ENCODE measurements at places on chromosomes 4 and X. TPM values are rescaled to one million over a fixed set of nuclear protein-coding genes. Genes with fewer than 3 reads are reported as not detected.

- no peak overlapping the region for H3K27ac ChIP-seq
- H3K27me3 ChIP-seq: no peaks in the 10 kb centered on the region
- H3K4me3 ChIP-seq: no peak overlapping the region
- DNase-seq: no peak
Observed at GRCh38 chr4:145213245-145213644, 32.9 kb upstream of the OTUD4 start.

DNA sequence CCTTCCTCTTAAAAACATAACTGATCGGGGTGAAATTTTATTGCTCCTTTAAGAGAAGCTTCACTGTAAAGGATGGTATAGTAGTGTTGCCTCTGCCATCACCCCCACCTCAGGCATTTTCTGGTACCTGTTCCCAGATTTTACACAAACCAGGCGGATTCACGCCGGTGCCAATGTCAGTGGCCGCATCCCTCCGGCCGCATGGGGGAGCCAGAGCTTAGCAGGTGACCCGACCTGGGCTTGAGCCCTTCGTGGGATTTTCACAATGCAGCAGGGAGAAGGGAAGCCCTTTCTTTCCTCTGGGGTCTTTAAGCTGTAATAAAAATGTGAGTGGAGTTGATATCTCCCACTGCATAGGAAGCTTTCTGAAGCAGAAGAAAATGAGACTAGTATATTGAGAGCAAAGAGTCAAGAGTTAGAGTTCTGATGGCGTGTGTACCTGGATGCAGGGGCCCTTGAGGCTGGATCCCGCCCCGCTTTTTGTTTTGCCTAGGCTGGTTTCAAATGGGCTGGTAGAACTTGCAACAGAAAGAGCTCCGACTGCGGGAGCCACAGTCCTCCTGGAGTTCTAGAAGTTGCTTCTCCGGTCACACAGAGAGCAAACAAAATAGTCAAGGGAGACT, 59.4 kb downstream of the POLR2B start:
- H3K4me1 ChIP-seq: peaks cover 17% of the 10 kb centered on the region
- no peak overlapping the region for H3K4me3 ChIP-seq
- H3K27me3 ChIP-seq: no peaks in the 10 kb centered on the region
- no peaks in the 10 kb centered on the region for H3K36me3 ChIP-seq
- H3K27ac ChIP-seq: no peak overlapping the region
- DNase-seq: no peak

DNA sequence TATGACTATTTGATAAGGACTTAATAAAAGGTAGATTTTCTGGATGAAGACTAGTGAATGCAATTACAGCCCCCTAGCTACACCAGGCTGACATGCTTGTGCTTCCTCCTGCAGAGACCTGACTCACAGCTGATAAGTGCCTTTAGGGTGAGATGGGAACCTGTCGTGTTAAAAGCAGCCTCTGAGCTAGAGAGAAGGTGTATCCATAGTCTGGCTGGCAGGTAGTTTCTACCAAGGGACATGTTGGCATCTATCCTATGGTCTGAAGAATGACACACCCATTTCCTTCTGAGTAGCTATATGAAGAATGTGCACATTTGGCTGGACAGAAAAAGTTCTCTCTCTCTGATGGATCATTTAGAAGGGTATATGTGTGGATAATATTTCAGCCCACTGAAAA, 64.1 kb downstream of the PARM1 start:
- no peaks in the 10 kb centered on the region for H3K36me3 ChIP-seq
- H3K27ac ChIP-seq: no peak overlapping the region
- peaks cover 7% of the 10 kb centered on the region for H3K4me1 ChIP-seq
- H3K27me3 ChIP-seq: no peaks in the 10 kb centered on the region

DNA sequence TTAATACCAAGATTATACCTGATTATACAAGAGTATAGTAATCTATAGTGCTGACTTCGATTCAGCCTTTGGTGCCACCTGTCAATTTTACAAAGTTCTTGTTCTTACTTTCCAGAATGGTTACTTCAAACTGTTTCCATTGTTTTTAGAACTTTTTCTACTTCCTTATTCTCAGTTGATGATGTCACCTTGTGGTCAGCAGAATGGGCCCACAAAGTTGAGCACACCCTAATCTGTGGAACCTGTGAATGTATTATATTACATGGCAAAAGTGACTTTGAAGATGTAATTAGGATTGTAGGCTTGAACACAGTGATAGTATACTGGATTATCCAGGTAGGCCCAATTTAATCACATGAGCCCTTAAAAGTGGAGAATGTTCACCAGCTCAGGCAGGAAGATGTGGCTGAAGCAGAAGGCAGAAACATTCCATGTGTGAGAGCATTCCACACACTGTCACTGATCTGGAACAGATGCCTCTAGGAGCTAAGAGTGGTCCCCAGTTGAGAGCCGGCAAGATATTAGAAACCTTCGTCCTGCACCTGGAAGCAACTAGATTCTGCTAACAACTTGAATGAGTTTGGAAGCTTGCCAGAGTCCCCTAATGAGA, 6.3 kb upstream of the SGMS2 start:
- H3K4me3 ChIP-seq: no peak overlapping the region
- no peaks in the 10 kb centered on the region for H3K27me3 ChIP-seq

DNA sequence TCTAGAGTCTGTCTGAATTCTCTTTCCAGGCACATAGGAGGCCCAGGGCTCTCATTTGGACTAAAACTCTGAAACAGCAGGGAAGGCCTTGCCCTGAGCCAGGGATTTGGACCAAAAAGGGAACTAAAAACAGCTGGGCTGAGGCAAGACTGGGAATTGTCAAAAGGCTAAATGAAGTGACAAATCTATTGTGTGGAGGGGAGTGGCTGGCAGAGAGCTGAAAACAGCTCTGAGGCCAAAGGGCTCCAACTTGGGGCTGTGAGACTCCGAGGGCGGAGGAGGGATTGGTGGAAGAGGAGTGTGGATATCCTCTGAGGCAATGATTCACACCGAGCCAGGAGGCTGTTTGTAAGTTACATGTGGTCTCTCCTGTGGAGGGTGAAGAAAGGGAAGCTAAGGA, 63.2 kb downstream of the PHEX start:
- no peaks in the 10 kb centered on the region for H3K36me3 ChIP-seq
- no peaks in the 10 kb centered on the region for H3K27me3 ChIP-seq
- H3K4me1 ChIP-seq: no peaks in the 10 kb centered on the region
- H3K27ac ChIP-seq: no peak overlapping the region
- DNase-seq: peak; percentile 65

DNA sequence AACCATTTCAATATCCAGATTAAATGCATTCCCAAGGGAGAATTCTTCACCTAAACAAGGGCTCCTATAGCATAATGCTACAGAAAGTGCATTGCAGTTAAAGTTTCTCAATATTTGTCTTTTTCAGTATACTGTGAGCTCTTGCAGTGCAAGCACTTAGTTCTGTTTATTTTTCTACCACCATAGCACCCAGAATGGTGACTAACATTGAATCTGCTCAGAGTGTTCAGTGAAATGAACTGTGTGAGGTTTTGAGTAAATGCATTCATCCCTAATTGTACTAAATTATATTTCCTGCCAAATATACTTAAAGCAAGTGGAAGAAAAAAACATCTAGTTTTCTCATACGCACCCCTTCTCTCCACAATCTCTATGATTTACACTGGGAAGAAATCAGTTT, 383.9 kb downstream of the PCDH7 start:
- no peak for DNase-seq
- no peak overlapping the region for H3K4me3 ChIP-seq
- H3K27ac ChIP-seq: no peak overlapping the region

DNA sequence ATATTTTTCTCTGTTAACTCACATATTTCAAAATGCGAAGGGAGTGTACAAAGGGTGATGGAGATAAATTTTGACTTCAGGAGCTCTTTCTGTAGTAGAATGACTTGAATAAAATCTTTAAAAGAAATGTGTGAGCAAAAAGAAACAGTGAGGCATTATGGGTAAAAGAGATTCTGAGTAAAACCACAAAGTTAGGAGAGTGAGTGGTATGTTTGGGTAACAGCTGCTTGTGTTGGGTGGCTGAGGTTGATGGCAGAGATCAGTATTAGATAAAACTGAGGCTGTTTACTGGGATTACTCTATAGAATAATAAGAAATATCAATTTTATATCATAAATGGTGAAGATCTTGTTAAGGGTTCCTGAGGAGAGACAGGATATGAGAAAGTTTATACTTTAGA, 434.2 kb upstream of the AMOT start:
- no peak for DNase-seq
- H3K36me3 ChIP-seq: no peaks in the 10 kb centered on the region
- H3K4me3 ChIP-seq: no peak overlapping the region
- no peaks in the 10 kb centered on the region for H3K27me3 ChIP-seq

DNA sequence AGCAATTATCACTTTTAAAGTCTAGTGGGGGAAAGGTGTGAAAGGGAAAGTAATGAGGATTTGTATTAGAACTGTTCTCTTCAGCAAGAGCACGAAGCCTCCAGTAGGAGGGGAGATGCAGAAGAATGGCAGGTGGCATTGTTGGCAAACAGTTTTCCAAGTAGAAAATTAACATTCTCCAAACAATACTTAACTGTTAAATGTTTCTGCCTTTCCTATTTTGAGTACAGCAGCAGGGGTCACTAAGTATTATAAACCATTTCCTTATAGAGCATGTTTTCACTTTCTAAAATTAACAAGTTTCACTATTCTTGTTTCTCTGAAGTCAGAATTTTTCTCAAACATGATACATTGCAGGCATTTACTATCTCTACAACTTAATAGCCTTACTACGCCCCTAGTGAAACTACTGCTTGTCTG, 58.7 kb downstream of the LEF1 start:
- no peak overlapping the region for H3K4me3 ChIP-seq
- no peaks in the 10 kb centered on the region for H3K36me3 ChIP-seq
- H3K4me1 ChIP-seq: no peaks in the 10 kb centered on the region

- no peak overlapping the region for H3K4me3 ChIP-seq
- H3K4me1 ChIP-seq: peaks cover 9% of the 10 kb centered on the region
- DNase-seq: no peak
- no peaks in the 10 kb centered on the region for H3K27me3 ChIP-seq
Observed at GRCh38 chr4:76374798-76375197, 46.1 kb downstream of the CCDC158 start.

- H3K27me3 ChIP-seq: no peaks in the 10 kb centered on the region
- H3K4me3 ChIP-seq: no peak overlapping the region
- H3K4me1 ChIP-seq: no peaks in the 10 kb centered on the region
- no peaks in the 10 kb centered on the region for H3K36me3 ChIP-seq
Observed at GRCh38 chr4:85966373-85966772, 393.5 kb downstream of the MAPK10 start.

The NDST4 gene
- total RNA-seq: not detected

The BEX1 gene
- not detected for total RNA-seq

The RADX gene
- 0.36 TPM for total RNA-seq

The GATA1 gene
- not detected for total RNA-seq
